Breast epithelium (tissue), 4 donors: ENCODE measurements at places on chromosomes 6 and 20.

DNA sequence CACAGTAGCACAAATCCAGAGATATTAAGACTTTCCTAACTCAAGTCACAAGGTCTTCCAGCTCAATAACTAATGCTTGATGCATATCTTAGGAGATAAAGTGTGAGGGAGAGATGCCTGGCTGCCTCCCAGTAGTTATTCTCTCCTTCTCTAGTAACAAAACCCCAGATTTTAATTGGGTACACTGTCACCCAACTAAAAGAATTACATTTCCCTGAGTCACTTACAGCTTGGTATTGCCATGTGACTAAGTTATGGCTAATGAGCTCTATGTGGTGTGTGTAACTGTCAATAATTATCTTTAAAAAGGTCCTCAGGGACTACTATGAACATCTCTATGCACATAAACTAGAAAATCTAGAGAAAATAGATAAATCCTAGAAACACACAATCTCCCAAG lies 32.0 kb downstream of the KIF6 start:
- no peak overlapping the region for H3K27ac ChIP-seq
- H3K36me3 ChIP-seq = no peaks in the 10 kb centered on the region
- no peaks in the 10 kb centered on the region for H3K27me3 ChIP-seq

GRCh38 chr6:43127180-43127579 lies 43.9 kb upstream of the SRF start:
- H3K27ac ChIP-seq = peak overlapping the region; percentile 88
- peaks cover 11% of the 10 kb centered on the region for H3K4me1 ChIP-seq
- no peak for DNase-seq
- H3K36me3 ChIP-seq = no peaks in the 10 kb centered on the region
- no peaks in the 10 kb centered on the region for H3K27me3 ChIP-seq
- no peak overlapping the region for H3K4me3 ChIP-seq

- no peak overlapping the region for H3K4me3 ChIP-seq
- H3K27ac ChIP-seq = peak overlapping the region; percentile 81
- DNase-seq = no peak
- no peaks in the 10 kb centered on the region for H3K4me1 ChIP-seq
Observed at GRCh38 chr6:170199716-170200115, 91.2 kb downstream of the DLL1 start.

GRCh38 chr20:9110916-9111432 lies 42.1 kb downstream of the PLCB4 start:
- no peak overlapping the region for H3K4me3 ChIP-seq
- H3K4me1 ChIP-seq = no peaks in the 10 kb centered on the region

GRCh38 chr6:41229721-41230120 lies 1.6 kb downstream of the TREML4 start:
- no peak for DNase-seq
- no peaks in the 10 kb centered on the region for H3K27me3 ChIP-seq
- H3K27ac ChIP-seq = no peak overlapping the region

DNA sequence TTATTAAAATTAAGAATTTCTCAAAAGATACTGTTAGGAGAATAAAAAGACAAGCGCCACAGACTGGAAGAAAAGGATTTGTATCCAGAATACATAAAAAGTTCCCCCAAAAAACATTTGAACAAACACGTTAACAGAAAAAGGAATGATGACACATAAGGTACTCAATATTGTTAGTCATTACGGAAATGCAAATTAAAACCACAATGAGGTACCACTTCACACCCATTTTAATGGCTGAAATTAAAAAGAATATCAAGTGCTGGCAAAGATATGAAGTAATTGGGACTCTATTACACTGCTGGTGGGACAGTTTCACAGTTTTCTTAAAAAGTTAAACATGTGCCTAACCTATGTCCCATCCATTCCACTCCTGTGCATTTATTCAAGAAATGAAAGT lies 51.4 kb downstream of the HECA start:
- no peaks in the 10 kb centered on the region for H3K36me3 ChIP-seq
- no peak overlapping the region for H3K27ac ChIP-seq
- no peaks in the 10 kb centered on the region for H3K4me1 ChIP-seq
- H3K27me3 ChIP-seq = no peaks in the 10 kb centered on the region
- no peak overlapping the region for H3K4me3 ChIP-seq
- DNase-seq = no peak

DNA sequence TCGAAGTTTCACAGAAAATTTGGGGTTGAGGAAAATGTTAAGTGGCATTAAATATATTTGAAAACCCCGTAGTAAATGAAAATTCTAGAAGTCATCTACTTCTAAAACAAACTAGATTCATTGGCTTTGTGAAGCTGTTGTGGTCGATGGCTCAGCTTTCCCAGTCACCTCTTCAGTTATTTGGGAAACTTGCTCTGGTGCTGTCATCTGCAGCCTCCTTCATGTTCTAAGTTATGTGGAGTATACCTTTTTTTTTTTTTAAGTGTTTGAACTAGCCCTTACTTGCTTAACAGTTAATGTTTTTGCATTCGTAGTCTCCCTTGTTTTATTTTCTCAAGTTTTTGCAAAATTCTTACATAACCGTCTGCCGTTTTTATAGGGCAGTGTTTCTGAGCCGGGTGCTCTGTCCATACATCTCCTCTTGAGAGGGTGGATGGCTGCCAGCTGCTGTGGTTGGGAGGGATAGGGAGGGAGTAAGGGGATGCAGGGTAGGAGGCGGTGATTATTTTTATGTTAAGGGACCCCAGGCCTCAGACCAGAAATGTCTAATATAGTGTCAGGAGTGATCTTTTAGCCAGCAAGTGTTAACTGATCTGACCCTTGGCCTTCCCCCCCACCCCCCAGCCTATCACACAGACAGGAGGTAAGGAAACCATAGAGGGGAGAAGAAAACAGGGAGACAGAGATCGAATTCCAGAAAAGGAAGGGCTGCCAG lies 7.1 kb downstream of the RREB1 start:
- no peaks in the 10 kb centered on the region for H3K4me1 ChIP-seq
- H3K27ac ChIP-seq = peak overlapping the region; percentile 78
- H3K4me3 ChIP-seq = no peak overlapping the region
- no peaks in the 10 kb centered on the region for H3K36me3 ChIP-seq

DNA sequence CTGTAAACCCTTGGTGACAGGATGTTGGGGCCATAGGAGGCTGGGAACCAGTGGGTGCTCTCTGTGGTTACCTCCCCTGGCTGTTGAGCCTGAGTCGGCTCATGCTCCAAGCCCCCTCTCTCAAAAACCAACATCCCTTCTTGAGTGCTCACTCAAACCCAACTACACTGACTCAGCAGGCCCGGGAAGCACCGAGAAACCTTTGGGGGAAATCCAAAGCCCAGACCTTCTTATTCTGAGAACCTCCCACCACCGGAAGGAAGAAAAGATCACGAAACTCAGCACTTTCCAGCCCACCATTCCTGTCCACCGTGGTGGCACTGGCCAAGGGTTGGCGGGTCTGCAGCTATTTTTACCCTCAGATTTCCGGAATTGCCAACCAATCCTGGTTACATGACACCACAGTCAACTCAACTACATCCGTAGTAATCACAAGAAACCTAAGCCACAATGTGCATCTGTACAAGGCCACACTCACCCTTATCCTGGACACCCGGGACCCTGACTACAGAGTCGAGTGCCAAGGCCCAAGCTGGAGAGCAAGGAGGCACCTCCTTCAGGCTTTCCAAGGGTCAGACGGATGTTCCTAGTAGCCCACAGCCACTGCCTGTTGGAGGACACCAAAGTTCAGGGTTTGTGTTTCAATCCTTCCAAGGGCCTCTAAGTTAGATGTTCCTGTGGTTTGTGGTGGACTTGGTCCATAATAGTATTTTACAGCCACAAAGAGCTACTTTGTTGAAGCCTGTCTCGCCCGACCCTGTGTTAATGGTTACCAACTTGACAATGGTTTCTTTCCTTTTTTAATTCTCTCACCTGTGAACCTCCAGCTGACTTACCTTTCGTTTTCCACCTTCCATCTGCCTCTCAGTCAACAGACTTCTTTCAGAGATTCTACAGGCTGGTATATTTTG lies 317.0 kb downstream of the CDC5L start:
- no peak overlapping the region for H3K27ac ChIP-seq
- DNase-seq = no peak
- H3K4me1 ChIP-seq = no peaks in the 10 kb centered on the region
- H3K36me3 ChIP-seq = no peaks in the 10 kb centered on the region
- no peaks in the 10 kb centered on the region for H3K27me3 ChIP-seq

GRCh38 chr20:50460608-50461267 lies 49.4 kb upstream of the PTPN1 start:
- H3K27me3 ChIP-seq = no peaks in the 10 kb centered on the region
- peak overlapping the region; percentile 59 for H3K27ac ChIP-seq

- no peaks in the 10 kb centered on the region for H3K4me1 ChIP-seq
- DNase-seq = no peak
- no peaks in the 10 kb centered on the region for H3K27me3 ChIP-seq
Observed at GRCh38 chr6:71482742-71483141, 194.1 kb downstream of the OGFRL1 start.

DNA sequence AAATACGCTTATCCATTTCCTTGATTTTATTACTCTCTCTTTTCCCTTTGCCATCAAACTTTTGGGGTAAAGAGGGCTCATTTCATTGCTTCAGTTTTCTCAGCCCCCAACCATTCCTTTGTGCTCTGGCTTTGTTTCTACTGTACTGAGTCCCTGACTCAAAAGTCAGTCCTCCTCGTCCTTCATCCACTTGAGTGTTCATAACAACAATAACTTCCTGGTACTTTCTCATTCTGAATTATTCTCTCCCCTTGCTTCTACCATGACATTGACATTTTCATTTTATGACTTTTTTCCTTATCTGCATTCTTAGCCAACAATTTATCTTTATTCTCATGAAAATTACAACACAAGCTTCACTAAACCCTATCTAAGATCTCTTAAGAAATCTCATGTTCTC lies 911 bp downstream of the ENPP3 start:
- DNase-seq = no peak
- H3K36me3 ChIP-seq = no peaks in the 10 kb centered on the region
- H3K4me1 ChIP-seq = no peaks in the 10 kb centered on the region
- H3K27me3 ChIP-seq = no peaks in the 10 kb centered on the region
- H3K4me3 ChIP-seq = no peak overlapping the region
- no peak overlapping the region for H3K27ac ChIP-seq

DNA sequence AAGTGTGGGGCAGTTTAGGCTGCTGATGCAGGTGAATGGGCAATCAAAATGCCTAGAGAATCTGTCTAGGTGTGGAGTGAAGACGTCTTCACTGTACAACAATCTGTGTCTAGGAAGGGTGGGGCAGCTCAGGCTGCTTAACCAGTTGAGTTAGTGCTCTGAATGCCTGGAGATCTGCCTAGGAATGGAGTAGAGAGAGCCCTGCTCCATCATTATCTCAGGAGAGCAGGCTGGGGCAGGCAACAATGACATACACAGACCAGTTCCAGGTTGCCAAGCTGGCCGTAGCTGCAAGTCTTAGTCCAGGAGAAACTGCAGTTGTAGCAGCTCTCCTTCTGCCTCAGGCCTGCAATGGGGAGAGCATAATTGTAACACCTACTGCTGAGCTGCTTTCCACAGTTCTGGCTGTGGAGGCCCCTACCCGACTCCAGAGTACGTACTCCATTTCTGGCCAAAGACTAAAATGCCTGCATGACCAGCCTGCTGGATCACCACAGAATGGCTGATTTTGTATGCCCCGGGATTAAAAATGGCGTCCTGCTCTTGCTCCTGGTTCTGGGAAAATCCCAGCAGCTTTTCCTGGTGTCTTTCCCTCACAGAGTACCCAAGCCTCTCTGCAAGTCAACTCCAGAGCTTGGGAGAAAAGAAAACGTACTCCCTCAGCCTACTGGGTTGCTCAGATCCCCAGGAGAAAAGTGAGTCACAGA lies 545.4 kb downstream of the ADGRB3 start:
- no peak overlapping the region for H3K4me3 ChIP-seq
- no peak for DNase-seq
- no peaks in the 10 kb centered on the region for H3K4me1 ChIP-seq
- H3K27ac ChIP-seq = no peak overlapping the region
- H3K36me3 ChIP-seq = no peaks in the 10 kb centered on the region

DNA sequence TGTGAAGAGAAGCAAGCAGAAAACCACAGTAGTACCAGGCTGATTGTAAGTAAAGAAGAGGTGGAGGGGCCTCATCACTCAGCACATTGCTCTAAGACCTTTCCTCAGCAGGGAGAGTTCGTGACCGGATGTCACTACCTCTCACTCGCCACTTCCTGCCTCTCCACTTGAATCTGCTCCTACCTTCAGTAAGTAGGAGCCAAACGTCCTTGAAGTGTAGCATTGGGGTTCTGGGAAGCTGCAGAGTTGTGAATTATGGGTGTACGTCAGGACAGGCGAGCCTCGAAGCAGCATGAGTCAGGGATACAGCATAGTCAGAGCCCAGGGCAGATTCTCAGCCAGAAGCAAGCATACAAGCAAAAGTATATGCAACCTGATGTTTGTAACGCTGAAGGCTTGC lies 224.9 kb downstream of the PHACTR1 start:
- no peak overlapping the region for H3K4me3 ChIP-seq
- H3K27me3 ChIP-seq = no peaks in the 10 kb centered on the region
- no peaks in the 10 kb centered on the region for H3K36me3 ChIP-seq
- no peaks in the 10 kb centered on the region for H3K4me1 ChIP-seq

DNA sequence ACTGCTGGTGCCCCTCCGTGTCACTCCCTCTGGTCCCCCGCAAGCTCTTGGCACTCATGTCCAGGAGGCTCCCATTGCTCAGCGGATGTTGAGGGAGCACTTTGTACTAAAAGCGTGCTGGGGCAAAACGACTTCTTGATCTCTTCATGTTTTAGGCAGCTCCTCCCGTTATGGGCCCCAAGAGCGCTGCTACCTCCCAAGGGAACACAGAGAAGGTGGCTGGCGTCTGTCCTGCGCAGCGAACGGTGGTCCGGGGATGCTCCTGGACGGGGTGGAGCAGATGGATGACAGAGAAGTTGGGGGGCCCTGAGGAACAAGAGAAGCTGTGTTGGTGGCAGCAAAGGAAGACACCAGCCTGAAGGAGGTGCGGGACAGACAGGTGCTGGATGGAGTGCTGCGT lies 99.8 kb downstream of the TMEM242 start:
- peak; percentile 31 for DNase-seq
- H3K27me3 ChIP-seq = no peaks in the 10 kb centered on the region
- H3K4me3 ChIP-seq = no peak overlapping the region
- no peaks in the 10 kb centered on the region for H3K36me3 ChIP-seq
- H3K27ac ChIP-seq = no peak overlapping the region

DNA sequence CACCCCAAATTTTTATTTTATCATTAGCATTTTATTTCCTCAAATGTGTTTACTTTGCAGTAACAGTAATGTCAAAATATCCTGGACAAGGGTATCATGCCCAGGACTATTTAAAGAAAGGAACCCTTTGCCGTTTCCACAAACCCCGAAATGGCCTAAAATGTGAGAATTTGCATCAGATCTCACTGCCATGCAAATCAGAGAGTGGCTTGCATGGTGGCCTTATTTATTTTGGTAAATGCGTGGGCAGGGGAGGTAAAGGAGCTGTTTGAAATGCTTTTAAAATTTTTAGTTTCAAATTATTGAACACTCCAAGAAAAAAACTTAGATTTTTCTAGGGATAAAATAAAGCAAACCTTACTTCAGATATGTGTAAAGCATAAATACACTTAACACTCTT lies 43.8 kb downstream of the ADAT2 start:
- H3K4me1 ChIP-seq = no peaks in the 10 kb centered on the region
- H3K27me3 ChIP-seq = no peaks in the 10 kb centered on the region
- H3K4me3 ChIP-seq = no peak overlapping the region
- H3K36me3 ChIP-seq = no peaks in the 10 kb centered on the region
- H3K27ac ChIP-seq = no peak overlapping the region
